ENCODE measurements at places on chromosomes 6 and 20.
A peak's percentile ranks its signal among the peaks of the same experiment; 100 is the strongest.

GRCh38 chr20:48686238-48687116 lies 141.3 kb downstream of the PREX1 start:
- DNase-seq = no peak

GRCh38 chr6:144543006-144543871 lies 258.1 kb downstream of the UTRN start:
- DNase-seq = no peak

DNA sequence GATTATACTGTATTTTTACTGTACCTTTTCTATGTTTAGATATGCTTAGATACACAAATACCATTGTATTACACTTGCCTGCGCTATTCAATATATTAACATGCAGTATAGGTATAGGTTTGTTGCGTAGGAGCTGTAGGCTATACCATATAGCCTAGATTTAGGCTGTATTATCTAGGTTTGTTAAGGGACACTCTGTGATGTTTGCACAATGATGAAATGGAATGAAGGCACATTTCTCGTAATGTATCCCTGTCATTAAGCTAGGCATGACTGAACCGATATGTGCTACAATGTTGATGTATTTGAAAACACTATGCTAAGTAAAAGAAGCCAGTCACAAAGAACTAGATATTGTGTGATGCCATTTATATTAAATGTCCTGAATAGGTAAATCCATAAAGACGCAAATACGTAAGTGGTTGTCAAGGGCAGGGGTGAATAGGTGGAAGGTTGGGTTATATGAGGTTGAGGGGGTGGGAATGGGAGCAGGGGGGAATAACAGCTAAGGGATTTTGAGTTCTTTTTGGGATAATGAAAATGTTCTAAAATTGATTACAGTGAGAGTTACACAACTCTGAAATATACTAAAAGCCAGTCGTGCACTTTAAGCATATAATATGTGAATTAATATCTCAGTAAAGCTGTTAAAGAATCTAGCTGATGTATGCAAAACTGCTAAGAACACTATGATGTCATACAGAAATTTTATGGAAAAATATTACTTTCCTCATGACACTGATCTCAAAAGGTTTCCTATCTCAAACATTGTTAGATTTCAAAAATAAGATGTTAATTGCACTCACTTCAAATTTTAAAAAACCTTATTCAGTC lies 97.4 kb downstream of the NCOA3 start:
- DNase-seq = no peak

DNA sequence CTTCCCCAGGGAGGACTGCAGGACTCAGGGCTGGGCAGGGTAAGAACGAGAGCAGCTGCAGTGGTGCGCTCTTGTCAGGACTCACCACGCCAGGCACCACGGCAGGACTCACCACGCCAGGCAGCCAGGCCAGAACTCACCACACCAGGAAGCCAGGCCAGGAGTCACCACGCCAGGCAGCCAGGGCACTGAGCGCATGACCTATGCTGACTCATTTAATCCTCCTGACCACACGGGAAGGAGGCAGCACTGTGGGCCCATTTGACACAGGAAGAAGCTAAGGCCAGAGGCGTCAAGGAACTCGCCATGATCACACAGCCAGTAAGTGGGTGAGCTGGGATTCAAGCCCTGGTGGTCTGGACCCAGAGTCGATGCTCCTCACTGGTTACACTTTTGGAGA lies 189.3 kb downstream of the PREX1 start:
- no peak for DNase-seq

DNA sequence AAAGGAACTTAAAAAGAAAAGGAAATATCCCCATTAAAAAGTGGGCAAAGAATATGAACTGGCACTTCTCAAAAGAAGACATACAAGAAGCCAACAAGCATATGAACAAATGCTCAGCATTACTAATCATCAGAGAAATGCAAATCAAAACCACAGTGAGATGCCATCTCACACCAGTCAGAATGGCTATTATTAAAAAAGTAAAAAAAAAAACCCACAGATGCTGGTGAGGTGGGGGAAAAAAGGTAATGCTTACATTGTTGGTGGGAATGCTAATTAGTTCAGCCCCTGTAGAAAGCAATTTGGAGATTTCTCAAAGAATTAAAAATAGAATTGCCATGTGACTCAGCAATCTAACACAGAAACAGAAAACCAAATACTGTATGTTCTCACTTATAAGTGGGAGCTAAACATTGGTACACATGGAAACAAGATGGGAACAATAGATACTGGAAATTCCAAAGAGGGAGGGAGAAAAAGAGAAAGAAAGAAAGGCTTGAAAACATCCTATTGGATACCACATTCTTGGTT lies 437.1 kb downstream of the GRIK2 start:
- no peak for DNase-seq

DNA sequence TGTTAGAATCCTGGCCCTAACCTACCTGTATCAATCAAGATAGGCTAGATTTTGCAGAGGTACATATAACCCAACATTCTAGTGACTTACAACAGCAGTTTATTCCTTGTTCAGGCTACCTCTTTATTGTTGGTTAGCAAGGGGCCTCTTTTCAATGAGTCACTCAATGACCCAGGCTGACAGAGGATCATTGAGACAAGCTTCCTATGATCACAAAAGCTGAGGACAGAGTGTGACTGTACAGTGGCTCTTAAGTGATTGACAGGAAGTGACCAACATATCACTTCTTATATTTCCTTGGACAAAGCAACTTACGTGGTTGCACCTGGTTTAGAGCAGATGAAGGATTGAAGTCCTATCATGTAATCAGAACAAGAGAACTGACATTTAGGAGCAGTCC lies 740.9 kb downstream of the FRK start:
- DNase-seq = no peak

DNA sequence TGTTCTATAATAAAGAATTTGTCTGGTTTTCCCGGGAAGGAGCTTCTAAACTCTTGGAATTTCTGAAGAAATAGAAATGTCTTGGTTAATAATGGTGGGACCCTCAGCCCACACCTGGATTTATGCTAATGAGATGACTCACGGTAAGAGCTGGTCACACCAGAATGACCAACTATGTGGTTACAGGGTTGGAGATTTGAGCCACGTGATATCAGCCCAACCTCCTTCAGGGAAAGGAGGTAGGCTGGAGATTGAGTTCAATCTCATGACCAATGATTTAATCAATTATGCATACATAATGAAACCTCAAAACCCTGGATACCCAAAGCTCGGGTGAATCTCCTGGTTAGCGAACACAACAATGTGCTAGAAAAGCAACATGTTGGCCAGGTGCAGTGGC lies 22.1 kb upstream of the CDKN1A start:
- DNase-seq = no peak

GRCh38 chr6:13212096-13212495 lies 116.2 kb downstream of the TBC1D7 start:
- no peak for DNase-seq

- DNase-seq = no peak
Measured at GRCh38 chr6:13125841-13126240, 202.5 kb downstream of the TBC1D7 start.

DNA sequence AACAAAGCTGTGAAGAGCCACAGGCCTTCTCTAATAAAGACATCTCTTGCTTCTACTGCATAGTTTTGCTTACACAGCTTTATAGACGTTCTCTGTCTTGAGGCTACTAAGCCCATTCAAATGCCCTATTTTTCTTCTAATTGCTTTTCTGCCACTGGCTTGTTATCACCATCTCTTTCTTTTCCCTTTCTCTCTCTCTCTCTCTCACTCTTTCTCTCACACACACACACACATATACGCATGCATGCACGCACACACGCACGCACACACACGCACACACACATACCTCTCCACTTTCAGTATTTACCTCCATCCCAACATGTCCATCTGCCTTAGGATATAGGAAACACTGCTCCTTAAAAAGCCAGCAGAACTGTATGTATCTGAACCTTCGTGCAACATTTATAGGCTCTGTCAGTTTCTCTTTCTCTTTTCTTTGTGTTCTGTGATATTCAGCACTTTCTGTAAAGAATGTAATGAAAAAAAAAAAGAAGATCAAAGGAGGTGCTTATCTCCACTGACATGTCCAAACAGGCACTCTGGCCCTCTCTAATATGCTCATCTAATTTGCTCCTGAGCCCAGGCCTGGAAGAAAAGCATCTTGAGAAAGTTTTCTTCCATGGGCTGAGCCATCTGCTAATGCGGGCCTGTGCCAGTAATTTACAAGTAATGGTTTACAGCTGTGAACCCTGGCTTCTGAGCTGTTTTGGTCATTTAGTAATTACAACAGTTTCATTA lies 1046.7 kb upstream of the MAP3K7 start:
- no peak for DNase-seq

- DNase-seq = no peak
Measured at GRCh38 chr20:23146181-23146580, 60.1 kb upstream of the CD93 start.

- peak; percentile 20 for DNase-seq
Measured at GRCh38 chr6:43269273-43270007, 26.2 kb downstream of the TTBK1 start.

- no peak for DNase-seq
Measured at GRCh38 chr6:43355862-43356590, 13.4 kb downstream of the ZNF318 start.

DNA sequence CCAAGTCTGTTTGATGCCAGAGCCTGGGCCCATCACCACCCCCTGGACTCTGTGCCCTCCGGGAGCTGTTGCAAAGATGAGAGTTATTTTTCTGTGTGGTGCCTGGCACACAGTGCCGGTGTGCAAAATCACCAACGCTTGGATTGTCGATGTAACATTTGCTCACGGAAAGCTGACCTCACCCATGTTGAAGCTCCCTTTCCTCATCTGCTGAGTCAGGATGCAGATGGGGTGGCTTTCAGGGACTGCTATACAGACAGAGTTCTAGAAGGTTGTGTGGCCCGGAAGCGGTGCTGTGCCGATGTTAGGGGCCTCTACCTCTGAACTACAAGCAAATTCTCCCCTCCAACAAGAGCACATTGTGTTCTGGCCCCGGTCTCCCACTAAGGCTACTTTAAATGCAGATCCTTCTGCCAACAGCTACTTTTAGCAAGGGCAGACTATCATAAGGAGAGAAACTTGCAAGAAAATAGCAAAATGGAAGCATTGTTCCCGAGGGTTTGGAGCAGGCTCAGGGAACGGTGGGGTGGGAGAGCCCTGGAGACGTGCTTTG lies 34.0 kb downstream of the EYA2 start:
- no peak for DNase-seq
